Right ventricle myocardium superior (tissue), 1 donor: ENCODE measurements at places on chromosomes 7 and 10.

DNA sequence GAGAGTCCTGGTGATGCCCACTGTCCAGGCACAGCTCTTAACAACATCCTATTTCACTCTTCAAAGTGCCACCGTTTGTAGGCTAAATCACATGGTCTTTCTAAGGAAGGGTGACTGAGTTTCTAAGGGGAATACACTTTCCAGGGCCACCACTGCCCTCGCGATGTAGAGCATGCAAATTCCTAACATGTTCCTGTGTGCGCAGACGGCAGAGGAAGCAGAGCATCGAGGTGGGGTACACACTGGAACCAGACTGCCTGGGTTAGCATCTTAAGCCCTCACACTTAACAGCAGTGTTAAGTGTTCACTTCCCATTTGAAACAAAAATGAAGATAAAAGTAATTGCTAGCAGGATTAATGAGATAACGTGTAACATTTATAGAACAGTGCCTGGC, 3.0 kb downstream of the VOPP1 start:
- no peak for DNase-seq

DNA sequence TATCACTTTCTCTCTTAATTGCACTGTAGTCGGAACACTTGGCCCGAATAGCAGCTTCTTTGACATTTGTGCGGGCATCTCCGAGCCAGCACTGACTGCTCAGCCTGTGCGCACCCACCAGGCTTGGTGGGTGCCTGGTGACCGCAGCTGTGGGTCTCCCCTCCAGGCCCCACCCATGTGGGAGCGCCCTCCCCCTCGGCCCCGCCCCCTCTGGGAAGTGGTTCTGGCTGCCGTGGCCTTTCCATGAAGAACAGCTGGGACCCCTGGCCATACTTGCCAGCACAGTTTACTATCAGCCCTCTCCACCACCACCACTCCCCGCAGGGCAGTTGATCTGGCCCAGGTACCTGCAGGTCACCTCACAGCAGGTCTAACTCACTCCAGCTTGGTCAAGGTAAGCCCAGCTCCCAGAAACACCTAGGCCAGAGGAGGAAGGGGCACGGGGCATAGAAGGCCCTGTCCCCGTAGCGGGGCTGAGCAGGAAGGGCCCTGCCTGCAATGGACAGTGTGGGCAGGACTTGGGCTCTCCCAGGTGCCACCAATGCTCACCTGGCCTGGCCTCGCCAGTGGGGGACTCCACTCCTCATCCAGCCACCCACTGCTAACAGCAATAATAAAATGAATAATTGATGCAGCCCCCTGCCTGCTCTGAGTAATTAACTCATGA, 5.8 kb downstream of the RASGEF1A start:
- DNase-seq: peak; percentile 28

- DNase-seq: no peak
These were observed 21.0 kb downstream of the SVIL start for GRCh38 chr10:29613791-29614190.

GRCh38 chr7:36746347-36746746, 22.1 kb upstream of the AOAH start:
- no peak for DNase-seq

DNA sequence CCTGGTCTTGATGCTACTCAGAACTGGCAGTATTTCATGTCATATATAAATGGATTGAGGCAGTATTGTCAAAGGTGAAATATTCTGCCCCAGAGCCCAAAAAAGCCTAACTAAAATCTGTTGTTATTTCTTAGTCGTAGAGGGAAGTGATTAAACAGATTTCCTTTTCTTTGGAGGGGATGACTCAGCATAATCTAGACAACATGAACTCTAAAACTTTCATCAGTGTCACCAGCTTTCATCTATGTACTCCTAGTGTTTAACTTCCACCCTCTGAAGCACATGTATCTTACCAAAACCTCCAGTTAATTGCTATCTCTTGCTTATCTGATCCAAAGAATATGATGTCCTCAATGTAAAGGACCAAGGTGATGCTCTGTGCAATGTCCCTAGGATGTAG, 97.1 kb upstream of the ARID5B start:
- DNase-seq: no peak

DNA sequence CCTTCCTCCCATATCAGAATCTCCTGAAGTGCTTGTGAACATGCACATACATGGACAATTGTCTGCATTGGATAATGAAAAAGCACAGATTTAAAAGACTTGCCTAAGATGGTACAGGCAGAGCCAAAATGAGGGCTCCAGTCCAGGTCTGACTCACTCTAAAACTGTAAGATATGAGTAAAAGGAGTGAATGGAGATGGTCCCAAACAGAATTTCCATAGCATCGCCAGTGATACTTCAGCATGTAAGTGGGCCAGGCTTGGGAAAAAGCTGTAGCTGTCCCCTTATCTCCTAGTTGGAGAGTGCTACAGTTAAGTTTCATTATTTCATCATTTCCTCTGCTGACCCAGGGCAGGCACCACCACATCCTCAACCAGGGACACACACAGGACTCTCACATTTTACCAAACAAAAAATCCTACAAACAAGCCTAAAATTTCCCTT, 26.4 kb upstream of the IL6 start:
- DNase-seq: no peak

DNA sequence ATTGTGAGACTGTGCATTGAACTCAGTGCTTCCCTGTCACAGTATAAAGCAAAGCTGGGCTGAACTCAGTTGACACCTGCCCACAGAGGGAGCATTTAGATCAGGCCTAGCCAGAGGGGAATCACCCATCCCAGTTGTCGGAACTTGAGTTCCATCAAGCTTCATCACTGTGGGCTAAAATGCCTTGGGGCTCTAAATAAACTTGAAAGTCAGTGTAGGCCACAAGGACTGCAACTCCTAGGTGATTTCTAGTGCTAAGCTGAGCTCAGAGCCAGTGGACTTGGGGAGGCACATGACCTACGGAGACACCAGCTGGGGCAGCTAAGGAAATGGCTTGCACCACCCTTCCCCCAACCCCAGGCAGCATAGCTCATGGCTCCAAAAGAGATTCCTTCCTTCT, 7.7 kb upstream of the ABCB4 start:
- DNase-seq: no peak

DNA sequence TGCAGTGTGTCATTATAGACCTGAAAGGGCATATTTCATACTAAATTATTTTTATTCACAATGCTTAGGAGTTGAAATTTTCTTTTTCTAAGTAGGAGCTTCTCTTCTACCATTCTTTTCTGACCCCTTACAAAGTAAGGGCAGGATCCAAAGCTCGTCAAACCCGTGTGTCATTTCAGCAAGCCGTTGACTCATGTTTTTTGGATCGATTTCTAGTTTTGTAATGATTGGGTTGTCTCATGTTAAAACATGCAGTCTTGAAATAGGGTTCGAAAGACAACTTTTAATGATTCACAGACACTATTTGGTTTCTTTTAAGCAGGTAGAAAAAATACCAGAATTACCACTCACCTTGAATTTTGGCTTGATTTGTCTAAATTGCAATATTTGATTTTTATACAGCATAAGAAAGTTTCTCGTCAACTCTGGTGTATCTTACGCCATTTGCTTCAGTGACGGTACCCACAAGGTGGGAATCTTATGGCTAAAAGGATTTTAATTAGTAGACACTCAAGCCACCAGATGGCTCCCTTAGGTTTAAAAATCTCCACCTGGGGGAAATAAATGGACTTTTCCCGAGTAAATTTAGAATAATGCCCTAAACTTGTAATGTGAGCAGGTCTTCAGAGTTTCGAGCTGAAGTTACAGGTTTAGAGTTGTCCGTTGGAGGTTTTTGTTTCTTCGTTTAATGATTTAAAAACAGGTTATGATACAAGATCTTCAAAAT, 283.4 kb downstream of the CCDC3 start:
- no peak for DNase-seq

- DNase-seq: no peak
These were observed 438.3 kb downstream of the RPS24 start for GRCh38 chr10:78471723-78472550.

DNA sequence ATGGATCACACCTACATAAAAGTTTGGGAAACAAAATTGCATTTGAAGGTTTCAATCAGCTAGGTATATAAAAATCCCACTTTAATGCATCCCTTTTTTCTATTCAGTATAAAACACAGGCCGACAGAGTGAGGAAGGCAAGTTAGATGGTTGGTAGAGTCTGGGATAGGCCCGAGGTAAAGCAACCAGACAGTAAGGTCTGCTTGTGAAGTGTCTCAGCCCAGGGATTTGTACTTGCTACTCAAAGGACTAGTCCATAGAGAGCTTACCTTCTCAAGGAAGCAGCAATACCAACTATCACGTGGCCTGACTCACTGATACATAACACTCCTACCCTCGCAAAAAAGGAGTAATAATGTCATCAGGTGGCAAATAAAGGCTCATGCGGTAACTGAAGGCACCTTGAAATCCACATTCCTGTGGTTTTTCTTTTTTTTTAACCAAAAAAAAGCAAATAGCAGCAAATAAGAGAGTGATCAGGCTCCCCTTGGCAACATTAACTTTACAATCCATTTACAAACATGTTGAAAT, 56.2 kb upstream of the ATP6V0A4 start:
- no peak for DNase-seq

- DNase-seq: no peak
These were observed 22.5 kb downstream of the RNF133 start for GRCh38 chr7:122676466-122676865.

- no peak for DNase-seq
These were observed 23.3 kb upstream of the AGBL3 start for GRCh38 chr7:134963036-134963435.

DNA sequence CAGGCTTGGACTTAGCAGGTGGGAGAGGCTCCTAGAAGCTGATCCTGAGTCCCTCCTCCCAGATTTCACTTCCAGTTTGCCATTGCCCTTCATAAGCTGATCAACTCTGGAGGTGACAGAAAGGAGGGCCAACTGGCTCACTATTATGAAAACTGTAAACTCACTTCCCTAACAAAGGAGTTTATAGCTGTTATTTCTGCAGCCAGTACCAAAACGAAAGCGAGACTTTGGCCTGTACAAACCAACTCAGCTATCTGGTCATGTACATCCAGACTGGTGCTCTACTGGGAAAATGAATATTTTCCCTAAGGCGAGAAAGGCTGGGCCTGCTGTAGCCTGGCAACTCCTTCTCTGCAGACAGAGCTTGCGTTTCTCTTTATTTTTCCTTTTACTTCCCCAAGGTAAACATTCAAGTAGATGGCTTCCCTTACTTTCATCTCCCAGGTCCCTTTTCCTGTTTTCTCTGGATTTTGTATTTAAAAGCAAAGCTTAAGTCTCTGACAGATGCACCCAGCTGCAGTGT, 54.7 kb downstream of the GALNT17 start:
- DNase-seq: no peak

DNA sequence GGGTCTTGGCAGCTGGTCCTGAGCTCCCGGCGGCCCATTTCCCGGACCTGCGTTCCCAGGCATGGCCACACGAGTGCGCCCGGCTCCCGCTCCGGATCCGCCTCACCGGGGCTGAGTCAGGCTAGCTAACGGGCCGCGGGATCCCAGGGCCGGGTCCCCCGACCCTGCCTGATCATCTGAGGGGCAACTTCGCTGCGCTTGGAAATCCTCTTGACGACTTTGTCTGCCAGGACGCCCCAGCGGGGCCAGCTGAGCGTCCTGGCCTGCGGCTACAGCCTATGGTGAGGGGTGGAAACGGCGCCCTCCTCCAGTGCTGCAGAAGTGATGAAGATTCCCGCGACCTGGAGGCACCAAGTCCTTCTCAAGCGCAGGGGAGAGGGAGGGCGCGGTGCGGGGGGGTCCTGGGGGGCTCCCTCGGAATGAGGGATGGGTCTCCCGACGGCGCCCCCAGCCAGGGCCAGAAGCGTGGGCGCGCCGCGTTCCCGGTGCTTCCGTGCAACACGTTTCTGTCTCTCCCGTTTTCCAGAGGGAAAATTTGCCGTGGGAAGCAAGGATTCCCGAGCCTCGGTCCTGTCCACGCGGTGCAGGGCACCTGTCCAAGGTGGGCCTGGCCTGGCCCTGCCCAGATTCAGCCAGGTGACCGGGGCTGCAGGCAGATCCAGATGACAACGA, 212.4 kb downstream of the CCSER2 start:
- DNase-seq: peak; percentile 68

DNA sequence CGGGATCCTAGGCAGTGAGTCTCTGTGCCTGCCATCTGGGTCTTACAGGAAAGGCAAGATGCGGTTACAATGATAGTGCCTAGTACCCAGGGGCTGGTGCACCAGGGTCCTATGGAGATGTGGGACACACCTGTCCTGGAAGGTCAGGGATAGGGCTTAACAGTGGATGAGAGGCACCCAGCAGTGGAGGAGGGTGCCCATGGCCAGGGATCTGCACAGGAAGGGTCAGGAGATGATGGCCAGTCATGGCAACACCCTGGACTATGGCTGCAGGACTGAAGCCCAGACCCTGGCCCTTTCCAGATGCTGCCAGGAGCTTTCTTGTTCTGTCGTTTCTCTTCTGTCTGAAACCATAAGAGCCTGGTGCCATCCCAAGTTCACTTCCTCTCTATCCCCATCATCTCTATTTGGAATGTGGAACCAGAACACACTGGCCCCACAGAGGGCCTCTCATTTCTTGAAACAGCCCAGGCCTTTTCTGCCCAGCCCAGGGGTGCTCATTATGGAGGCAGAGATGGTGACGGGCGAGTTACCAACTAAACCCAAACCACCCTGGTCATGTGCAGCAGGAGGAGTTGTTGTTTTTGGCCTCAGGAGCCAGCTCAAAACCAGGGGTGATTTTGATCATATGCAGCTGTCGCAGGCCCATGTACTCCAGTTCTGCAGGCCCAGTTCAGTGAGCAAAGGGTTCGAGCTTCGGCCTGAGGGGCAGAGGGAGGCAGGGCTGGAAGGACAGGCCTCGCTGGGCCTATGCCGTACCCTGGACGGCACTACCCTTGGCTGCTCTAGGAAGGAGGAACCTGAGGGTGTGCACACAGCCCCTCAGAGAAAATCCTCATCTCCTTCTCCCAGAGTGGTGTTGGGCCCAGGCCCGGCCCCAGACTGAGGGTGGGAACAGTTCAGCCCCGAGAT, 52.6 kb upstream of the GDF10 start:
- no peak for DNase-seq

- DNase-seq: no peak
These were observed 21.6 kb downstream of the TACC2 start for GRCh38 chr10:122010405-122011050.

GRCh38 chr10:119770928-119771327, 45.1 kb downstream of the INPP5F start:
- DNase-seq: no peak

- DNase-seq: no peak
These were observed 59.0 kb downstream of the GNA12 start for GRCh38 chr7:2785071-2785500.

- DNase-seq: no peak
These were observed 175.7 kb downstream of the GFRA1 start for GRCh38 chr10:116097239-116097784.

DNA sequence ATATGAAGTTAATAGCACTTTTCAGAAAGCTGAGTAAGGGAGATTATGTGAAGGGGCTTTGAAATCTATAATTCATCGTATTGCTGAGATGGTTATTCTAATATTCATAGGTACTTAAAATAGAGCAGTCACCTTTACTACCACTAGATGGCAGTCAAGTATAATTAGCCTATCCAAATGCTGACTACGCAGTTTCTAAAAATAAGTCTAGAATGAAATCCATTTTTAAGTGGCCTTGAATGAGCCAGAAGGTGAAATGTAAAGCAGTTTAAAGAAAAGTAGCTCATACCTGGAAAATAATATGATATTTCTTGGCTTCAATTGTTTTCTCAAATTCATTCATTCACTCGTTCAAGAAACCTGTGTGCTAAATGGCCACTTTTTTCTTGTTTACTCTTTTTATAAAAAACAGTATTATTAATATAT, 1277.1 kb downstream of the GATA3 start:
- no peak for DNase-seq

- DNase-seq: peak; percentile 38
These were observed 6.0 kb upstream of the ELFN1 start for GRCh38 chr7:1663857-1664651.
